Occipital lobe (tissue), 3 donors: ENCODE measurements at places on chromosomes 7 and 10. TPM values are rescaled to one million over a fixed set of nuclear protein-coding genes. Genes with fewer than 3 reads are reported as not detected.

DNA sequence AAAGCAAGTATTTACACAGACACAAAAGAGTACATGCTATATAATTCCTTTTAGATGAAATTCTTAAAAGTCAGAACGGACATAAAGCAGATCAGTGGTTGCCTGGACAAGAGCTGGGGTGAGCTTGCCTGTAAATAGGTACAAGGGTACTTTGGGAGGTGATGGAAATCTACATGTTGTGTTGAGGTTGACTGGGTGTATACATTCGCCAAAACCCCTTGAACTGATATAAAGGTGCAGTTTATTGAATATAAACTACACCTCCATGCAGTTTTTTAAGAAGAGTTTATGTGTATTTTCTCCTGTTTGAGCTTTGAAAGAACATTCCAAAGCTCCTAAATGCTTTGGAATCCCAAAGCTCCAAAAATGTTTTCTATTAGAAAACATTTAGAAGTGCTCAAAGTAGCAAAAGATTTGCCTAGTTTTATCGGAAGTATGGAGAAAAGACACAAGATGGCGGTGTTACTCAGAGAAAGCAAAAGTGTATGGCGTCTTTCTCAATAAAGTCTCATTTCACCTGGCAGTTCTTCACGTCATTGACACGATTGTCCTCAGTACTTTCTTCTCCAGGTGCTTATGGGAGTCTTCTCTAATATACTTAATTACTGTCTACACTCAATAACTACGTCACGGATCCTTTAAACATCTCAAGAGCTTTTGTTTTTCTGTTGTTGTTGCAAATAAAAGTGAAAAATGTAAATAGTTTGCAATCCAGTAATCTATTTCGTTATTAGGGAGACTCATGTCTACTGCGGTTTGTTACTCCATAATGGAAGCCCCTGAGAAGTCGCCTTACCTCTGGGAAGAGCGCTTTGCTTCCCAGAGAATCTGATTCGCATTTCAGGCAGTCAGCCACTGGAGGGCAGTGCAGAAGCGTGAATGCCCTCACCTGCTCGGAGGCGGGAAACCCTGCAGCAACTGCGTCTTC is 14.7 kb upstream of the SEC61G start:
- DNase-seq: peak; percentile 82

DNA sequence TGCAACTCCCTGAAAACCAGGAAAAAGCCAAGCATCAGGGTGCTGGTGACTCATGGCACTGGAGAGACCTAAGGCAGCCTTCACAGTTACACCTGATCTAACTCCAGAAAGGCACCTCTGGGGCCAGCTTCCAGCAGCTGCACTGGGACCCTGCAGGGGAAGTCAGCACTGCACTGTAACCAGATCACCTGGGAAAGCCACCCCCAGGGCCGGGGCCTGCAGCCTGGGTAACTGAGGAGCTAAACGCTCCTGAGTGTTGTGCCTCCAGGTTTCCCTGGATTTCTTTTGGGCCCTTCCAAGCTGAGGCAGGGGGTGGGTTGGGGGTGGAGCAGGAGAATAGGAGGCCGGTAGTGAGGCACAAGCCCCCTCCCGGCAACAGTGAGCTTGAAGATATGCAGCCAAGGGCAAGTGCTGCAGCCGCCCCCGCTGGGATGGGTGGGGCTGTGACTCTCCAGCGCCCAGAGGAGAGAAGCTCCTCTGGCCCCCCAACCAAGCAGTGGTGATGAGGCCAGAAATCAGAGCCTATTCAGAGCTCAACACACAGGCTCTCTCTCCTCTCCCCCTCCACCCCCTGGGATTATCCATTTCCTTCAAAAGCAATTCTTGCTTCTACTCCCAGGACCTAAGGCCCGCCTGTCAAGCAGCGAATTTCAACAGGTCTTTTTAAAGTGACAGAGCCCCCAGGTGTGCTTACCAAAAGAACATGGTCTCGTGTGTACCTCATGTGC is 2.6 kb downstream of the CXCL12 start:
- DNase-seq: no peak

- no peak for DNase-seq
These were observed 154.0 kb downstream of the SUGCT start for GRCh38 chr7:40288827-40289226.

The LGI1 gene
- 66.1 TPM for total RNA-seq

The TAS2R4 gene
- total RNA-seq: 4.5 TPM

The ZPBP gene
- 0.47 TPM for total RNA-seq

DNA sequence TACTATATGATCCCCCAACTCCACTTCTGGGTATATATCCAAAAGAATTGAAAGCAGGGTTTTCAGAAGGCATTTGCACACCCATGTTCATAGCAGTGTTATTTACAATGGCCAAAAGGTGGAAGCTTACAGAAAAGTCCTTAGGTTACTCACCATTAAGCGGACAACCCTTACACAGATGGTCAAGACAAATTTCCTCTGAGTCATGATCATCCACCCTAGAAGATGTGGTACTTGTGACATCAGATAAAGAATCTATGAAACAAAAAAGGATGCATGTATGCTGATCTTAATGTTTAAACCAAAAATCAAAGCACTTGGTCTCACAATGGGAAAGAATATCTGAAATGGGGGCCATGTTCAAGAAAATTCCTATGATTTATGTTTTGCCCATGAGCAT is 31.1 kb downstream of the ZC3HAV1 start:
- DNase-seq: no peak

- DNase-seq: no peak
These were observed 58.0 kb upstream of the CAV2 start for GRCh38 chr7:116441534-116441933.

The OPN1SW gene
- not detected for total RNA-seq

DNA sequence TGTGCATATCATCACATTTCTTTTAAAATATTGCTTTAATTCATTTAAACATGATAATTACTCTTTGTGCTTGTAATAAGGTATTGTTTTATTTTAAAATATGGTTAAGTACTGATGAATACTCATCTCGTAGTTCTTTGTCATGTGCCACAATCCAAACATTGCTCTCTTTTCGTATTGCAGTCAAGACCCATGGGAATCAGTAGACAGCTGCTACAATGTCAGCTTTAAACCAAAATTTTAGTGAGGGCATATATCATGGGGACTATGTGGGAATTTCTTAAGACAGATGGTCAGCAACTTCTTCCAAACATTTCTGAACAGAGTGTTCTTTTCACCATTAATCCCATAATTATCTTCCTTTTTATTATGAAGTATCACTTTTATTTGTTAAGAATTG is 77.2 kb upstream of the FZD1 start:
- no peak for DNase-seq

DNA sequence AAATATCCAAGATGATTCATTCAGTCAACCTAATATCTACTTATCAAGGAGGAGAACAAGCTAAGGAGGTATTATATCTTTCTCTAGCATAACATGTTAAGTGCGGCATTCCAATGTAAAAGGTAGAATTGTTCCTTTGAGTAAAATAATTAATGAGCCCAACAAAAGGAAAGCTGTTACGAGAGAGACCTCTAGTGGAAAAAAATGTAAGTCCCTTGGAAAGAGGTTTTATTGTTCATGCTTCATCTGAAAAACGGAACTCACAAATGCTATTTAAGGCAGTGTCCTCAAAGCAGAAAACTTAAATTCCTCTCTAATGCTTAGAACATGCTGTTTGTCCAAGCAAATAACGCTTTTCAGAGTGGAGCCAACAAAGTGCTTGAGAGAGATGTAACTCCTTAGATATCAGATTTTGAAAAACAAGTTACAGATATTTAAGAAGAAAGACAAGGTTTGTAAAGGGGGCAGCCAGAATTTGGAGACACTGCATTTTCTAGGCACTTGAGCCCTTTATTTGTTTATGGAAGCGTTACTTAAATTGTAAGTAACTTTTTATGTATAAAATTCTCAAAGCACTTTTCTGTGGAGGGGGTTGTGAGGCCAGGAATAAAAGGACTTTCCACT is 119.9 kb downstream of the TFEC start:
- DNase-seq: no peak

- DNase-seq: no peak
These were observed 83.4 kb upstream of the ODAD2 start for GRCh38 chr10:28082316-28082715.

DNA sequence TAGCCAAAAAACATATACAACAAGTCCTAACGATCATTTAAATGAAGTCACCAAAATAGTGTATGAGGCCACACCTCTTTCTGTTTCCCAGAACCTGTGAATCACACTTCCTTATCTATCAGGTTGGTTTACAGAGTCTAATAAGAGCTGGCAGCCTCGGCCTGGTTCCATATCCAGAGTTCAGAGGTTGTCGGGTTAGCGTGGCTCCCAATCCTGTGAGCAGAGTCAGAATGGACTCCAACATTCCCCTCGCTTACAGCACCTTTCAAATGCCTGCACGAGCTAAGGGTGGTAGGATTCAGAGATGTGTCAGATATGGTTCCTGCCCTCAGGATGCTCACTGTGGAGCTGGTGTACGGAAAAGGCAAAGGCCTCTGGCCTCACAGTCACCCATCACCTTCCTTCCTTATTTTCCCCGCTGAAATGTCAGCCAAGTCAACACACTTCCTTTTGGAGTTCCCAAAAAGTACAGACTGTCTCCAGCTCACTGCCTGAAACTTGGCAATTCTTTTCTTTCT is 6.0 kb downstream of the IL15RA start:
- DNase-seq: no peak

DNA sequence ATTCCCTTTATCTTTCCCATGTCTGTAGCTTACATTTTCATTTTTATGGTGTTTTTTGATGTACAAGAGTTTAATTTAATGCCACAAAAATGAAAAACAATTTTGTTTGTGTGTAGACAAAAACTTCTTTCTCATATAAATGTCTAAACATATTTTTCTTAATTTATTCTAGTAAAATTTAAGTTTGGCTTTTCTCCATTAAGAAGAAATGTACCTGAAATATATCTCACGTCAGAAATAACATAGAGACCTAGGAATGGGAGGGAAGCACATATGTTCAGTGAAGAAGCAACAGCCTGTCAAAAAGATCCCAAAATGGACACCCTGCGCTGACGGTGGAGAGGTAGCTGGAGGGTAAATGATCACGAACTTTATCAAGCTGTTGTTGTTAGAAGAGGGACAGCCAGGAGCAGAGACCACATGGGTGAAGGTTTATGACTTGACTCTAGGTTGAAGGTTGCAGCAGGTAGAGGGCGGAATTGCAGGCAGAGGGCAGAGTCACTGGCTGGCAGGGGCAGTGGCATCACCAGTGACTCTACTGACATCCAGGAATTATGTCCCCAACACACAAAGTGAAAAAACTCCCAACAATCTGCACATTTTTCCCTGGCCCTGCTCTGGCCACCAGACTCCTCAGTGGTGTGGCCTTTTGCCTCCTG is 225.9 kb upstream of the PRSS58 start:
- DNase-seq: no peak

GRCh38 chr7:158431941-158432347 is 155.7 kb downstream of the PTPRN2 start:
- DNase-seq: no peak

GRCh38 chr10:132517951-132518521 is 19.6 kb upstream of the INPP5A start:
- DNase-seq: no peak

DNA sequence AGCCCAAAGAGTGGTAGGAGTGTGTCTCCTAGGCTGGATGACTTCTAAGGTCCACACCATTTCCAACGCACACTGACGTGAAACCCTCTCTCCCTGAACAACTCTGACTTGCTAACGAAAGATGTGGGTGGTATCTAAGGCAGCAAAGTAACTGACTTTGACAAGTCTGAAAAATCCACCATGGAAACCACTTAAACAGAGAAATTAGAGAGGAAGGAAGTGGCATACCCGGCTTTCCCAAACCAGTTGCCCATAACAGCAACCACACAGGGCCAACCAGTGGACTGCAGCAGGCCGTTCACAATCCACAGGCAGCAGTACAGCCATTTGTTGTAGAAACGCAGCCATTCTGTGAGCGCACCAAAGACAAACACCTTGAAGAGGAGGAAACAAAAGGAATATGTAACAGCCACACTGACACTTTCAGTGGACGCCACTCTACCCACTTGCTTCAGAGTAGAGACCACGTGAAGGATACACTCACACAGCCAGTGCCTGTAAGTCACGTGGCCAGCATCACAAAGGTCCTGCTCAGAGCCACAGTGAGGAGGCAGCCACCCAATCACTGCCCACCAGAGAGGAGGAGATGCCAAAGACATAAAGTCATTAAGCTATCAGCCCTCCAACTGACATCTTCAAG is 39.8 kb downstream of the SLC37A3 start:
- no peak for DNase-seq

The THNSL1 gene
- total RNA-seq: 17.9 TPM

GRCh38 chr7:96169439-96169838 is 152.5 kb downstream of the SLC25A13 start:
- DNase-seq: no peak

DNA sequence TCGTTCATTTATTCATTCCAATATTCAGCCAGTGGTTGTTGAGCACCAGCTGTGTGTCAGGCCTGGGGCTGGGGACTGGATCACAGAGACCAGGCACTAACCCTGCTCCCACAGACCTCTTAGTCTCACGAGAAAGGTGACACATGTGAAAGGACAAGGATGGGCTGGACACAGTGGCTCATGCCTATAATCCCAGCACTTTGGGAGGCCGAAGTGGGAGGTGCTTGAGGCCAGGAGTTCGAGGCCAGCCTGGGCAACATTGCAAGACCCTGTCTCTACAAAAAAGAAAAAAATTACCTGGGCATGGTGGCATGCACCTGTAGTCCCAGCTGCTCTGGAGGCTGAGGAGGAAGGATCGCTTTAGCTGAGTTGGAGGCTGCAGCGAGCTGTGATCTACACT is 105.9 kb upstream of the SDK1 start:
- no peak for DNase-seq

The C10orf62 gene
- total RNA-seq: not detected

DNA sequence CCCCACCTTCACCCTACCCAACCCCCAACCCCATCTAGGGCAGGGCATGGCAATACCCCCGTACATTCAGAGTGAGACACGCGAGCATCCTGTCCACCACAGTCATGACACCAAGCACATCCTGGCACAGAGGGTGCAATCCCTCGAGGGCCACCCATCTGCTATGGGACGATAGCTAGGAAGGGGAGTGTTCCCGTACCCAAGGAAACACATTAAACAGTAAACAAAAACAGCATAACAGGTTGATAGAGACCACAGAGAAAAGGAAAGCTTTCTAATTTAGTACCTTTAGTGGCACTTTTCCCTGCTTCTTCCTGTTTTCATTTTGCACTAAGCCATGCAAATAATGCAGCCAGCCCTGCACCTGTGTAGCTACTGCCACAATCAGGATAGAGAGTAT is 2.3 kb upstream of the SMKR1 start:
- no peak for DNase-seq

DNA sequence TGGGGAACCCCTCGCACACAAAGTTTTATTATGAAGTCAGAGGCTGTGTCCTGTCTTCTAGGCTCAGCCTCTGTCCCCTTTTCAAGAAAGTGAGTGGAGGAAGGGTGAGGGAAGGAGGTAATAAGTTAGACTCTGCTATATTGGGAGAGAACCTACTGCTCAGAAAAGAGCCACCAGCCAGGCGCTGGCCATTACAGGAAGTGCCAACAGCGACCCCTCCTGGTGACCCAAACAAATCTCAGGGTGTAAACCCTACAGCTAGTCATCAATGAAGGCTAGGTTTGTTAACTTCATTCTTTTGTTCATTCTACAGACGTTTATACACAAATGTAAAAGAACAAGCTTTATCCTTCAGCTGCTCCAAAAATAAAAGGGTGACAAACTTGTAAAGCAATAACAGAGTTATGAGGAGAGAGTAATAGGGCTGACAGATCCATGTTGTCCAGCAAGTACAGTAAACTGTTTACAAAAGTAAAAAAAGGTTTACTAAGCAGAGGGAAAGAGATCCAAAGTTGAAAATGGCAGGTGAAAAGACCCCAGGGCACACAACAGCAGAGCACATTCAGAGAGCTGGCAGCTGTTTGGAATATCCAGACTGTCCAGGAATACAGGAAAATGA is 82.7 kb downstream of the FAM204A start:
- no peak for DNase-seq
